ENCODE measurements at places on chromosomes 1 and 21.

DNA sequence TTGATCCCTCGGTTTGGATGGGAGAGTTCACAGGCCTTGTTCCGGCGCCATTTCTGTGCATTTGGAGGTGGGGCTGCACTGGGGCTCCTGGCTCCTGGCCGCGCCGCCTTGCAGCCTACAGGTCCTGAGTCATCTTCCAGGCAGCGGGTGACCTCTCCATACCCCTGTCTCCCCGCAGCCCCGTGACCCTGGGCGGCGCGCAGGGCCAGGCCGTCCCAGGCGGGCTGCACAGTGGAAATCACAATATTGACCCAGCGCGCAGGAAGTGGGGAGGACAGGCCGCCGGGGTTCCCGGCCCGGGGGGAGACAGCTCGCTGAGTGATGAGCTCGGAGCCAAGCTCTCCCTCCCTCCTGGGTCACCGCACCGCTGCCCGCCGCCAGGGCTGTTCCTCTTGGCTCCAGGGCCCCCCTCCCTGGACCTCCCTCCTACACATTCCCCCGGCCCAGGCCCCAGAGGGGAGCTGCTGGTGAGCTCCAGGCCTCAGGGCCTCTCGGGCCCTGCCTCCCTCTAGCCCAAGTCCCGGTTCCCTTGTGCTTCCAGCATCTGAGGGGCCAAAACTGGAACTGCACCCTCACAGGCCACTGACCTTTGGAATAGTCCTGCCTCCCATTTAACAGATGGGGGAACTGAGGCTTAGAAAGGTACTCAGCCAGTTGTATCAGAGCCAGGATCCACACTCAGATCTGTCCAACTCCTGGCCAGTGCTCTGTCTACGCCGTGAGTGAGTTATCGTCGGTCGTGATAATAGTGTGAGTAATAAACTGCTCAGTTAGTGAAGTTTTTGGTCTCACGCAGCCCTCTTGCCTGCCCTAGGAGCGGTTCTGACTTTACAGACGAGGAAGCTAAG lies 142.9 kb upstream of the WNT4 start:
- DNase-seq = peak; percentile 60

GRCh38 chr1:78303620-78304019 lies 187.2 kb upstream of the PTGFR start:
- DNase-seq = peak; percentile 60

DNA sequence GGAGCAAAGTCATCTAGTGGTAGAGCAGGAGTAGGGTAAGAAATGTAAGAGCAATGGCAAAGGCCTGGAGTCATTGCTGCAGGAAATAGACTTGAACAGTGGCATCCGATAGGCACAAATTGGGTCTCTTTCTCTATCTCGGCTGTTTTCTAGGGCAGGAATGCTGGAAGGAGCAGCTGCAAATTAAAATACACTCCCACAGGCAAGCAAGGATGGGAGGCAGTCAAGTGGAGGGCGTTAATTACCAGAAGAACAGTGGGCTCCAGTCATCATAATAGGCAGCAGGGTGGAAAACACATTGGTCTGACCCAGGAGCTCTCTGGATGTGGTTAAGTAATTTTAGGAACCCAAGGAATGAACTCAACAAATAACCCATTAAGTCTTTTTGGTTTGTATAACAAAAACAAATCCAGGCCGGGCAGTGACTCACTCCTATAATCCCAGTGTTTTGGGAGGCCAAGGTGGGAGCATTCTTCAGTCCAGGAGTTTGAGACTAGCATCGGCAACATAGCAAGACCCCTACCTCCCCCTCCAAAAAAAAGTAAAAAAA lies 7.8 kb upstream of the TDRD5 start:
- DNase-seq = no peak

DNA sequence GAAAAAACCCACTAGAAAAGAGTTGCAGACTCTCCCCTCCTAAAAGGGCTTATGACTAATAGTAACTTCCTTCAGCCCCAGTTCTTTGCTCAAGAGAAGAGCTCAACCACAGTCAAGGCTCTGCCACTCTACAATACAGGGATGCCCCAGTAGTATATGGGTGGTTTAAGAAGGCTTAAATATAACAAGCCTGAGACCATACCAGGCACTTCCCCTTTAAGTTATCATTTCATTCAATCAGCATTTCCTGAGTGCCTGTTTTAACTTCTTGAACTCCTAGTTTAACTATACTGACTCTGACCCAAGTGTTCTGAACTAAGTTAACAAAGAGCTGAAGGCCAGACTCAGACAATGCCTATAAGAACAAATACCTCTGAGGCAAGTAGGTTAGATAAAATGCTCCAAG lies 19.8 kb downstream of the PRPF38A start:
- DNase-seq = no peak

- no peak for DNase-seq
Observed at GRCh38 chr21:35929901-35930300, 130.4 kb downstream of the SETD4 start.

DNA sequence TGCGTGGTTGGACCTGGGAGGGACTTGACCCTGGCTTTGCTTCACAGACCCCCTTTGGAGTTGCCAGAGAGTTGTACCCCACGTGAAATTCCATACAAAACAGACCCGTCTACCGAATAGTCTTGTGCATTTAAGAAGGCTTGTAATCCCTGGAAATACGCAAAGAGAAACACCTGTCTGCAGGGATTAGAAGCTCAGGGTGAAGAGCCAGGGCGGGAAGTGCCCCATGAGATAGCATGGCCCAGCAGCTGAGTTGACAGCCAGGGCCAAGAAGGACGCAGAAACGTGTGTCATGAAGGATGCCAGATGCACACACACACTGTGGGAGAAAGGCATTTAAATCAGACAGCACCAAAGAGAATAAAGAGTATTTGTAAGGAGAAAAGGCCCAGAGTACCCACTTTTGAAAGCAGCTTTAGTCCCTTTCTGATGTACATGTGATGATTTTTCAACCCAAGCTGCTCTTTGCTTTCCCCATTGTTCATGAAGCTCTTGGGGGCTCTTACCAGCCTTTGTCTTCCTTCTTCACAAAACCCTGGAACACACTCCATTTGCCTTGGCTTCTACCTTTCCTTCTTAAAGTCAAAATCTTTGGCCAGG lies 46.6 kb downstream of the PCP4 start:
- DNase-seq = no peak

DNA sequence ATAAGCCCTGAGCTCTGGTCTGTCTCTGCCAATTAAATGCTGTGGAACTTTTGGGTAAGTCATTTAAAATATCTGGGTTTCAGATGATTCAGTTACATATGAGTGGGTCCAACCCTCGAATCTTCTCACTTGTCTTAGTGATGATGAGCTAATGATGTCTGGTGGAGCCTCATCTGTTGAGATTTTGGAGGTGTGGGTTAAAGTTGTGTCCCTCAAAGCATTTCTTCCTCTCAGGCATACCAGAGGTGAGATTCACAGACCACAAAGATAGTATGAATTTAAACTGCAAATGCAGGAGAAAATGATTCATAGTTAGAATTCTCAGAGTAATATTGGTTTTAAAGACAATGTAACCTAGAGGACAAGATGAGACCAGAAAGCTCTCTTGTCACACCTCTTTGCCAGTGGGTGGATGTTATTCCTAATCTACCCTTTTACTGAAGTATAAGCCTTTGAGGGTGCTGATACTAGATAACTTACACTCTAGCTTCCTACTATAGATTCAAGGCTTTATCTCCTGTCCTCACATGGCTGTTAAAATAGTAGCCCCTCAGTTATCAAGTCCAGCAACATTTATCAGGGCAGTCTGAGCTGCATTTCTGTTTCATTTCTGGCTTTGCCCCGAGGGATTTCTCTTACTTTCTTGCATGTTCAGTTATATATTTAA lies 90.7 kb downstream of the MT1HL1 start:
- peak; percentile 57 for DNase-seq

DNA sequence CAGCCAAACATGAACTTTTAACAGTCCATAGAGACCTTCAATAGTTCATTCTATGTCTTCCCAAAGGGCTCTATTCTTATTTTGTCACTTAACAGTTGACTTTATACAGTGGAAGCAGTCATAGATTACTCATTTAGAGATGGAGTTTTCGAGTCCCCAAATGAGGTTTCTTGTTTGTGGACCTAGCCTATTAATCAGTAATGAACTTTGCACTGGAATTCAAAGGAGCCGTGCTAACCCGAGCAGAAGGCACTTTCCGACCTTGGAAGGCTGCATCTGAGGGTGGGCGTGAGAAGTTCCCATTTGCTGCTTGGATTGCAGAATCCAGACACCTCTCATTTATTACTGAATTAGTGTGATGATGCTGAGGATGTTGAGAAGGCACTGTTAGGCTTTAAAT lies 46.4 kb downstream of the TTC39A start:
- DNase-seq = no peak

DNA sequence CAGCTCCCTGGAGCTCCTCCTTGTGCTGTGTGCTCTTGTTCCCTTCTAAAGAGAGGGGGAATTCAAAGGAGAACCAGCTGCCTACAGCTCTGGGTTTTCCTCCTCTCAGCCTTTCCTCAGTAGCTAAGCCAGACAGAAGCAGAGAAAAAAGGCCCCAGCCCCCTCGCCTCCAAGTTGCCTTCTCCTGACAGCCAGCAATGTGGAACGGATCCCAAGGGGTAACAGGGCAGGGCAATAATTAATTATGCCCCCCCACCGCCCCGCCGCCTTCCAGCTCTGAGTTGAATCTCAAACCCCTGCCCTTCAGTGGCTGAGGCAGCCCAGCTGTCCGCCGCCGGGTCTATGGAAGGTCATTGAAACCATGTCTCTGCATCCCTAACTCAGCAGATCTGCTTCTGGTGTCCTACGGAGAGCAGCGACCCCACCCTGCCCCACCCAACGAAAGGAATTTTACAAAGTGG lies 69.0 kb upstream of the GOLT1A start:
- no peak for DNase-seq

DNA sequence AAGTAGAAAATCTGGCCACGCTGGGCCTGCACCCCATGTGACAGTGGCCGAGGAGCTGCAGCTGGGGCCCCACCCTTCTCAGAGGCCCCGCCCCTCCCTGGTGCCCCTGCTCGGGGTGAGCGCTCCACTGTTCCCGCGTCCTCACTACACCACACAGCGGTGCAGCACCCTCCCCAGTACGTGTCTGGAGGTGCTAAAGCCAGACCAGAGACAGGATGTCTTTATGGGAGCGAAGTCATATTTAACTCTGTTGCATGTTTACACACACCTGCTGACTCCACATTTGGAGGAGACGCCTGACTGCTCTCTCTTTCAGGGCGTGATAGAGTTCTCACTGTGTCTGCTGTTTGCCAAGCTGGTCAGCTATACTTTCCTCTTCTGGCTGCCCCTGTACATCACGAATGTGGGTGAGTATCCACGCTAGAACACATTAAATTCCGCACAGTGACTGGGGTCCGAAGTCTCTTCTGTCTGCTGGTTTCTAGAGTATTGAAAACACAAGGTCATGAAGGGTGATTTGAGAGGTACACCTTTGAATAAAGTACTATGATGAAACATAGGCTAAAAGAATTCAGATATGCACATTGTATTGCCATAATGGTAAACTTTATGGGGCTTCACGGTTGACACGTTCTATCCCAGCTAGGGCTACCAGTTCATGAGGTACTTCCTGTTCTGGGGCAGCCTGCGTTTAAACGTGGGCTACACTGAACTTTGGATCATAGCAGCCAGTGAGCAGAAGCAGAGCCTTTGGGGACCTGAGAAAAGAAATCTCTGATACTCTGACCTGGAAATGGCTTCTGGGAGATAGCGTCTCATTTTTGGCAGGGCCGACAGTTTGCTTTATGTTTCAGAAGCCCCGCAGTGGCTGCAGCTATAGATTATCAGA lies 48.4 kb downstream of the SLC37A1 start:
- DNase-seq = no peak

DNA sequence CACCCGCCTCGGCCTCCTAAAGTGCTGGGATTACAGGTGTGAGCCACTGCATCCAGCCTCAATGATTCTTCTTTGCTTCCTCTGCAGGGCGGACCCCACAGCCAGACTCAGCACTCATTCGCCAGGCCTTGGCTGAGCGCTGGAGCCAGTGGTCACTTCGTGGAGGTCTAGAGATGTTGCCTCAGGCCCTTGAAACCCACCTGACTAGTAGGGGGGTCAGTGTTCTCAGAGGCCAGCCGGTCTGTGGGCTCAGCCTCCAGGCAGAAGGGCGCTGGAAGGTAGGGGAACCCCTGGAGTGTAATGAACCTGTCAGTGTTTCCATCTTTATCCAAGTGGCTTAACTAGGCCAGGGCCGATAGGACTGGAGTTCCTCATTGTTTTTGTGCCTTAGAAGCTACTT lies 2.7 kb downstream of the PPOX start:
- DNase-seq = no peak

DNA sequence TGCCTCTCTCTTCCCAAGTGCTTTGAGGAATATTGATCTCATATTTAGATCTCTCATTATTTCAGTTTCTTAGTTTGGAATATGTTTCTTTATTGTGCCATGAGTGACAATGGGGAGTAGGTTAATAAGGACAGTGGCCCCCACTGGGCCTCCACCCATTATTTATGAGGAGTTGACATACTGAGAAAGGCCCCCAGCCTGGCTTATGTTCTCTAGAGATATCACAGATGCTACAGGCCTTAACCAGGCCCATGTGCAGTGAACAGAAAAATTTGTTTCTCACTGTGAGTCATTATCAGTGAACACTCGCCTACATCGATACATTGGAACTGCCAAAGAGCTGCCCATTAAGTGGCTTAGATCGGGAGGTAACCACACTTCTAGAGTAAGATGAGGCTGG lies 35.7 kb upstream of the SYT6 start:
- no peak for DNase-seq

GRCh38 chr1:11790880-11791715 lies 14.7 kb downstream of the MTHFR start:
- peak; percentile 93 for DNase-seq

DNA sequence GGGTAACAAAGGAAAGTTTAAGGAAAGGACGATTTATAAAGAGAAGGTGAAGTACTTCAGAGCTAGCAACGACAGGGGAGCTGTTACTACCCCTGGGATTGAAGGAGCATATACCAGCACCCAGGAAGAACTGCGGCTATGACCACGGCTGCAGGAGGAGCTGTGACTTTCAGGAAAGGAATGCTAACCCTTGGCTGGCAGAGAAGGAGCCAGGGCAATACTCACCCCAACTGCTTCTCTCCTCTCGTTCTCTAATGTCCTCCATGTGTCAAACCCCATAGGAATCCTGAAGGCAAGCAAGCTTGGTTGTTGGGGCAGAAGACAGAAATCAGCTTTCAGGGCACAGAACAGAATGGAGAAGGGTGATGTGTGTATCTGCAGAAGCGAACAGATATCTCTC lies 120.5 kb downstream of the TMEM53 start:
- DNase-seq = peak; percentile 19

DNA sequence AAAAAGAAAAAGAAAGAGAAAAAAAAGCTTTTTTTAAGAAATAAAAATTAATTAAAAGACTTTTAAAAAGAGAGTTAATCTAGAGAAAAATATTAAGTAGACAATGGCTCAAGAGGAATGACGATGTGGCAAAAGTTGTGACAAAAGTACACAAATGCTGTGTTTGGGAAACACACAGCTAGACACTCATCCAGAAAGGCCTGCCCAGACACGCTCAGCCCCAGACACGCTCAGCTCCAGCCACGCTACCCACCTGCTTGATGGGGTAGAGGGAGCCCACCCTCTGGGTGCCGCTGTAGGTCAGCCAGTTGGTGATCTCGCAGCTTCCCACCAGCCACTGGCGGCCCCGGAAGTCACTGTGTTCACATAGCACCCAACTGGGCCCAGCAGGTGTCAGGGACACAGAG lies 10.2 kb downstream of the CD52 start:
- DNase-seq = no peak
